ENCODE measurements at places on chromosomes 1 and 21.

GRCh38 chr1:207815913-207816291 is 64.0 kb downstream of the CD46 start:
- DNase-seq, result no peak

GRCh38 chr1:220274251-220274855 is 2.1 kb upstream of the RAB3GAP2 start:
- no peak for DNase-seq

DNA sequence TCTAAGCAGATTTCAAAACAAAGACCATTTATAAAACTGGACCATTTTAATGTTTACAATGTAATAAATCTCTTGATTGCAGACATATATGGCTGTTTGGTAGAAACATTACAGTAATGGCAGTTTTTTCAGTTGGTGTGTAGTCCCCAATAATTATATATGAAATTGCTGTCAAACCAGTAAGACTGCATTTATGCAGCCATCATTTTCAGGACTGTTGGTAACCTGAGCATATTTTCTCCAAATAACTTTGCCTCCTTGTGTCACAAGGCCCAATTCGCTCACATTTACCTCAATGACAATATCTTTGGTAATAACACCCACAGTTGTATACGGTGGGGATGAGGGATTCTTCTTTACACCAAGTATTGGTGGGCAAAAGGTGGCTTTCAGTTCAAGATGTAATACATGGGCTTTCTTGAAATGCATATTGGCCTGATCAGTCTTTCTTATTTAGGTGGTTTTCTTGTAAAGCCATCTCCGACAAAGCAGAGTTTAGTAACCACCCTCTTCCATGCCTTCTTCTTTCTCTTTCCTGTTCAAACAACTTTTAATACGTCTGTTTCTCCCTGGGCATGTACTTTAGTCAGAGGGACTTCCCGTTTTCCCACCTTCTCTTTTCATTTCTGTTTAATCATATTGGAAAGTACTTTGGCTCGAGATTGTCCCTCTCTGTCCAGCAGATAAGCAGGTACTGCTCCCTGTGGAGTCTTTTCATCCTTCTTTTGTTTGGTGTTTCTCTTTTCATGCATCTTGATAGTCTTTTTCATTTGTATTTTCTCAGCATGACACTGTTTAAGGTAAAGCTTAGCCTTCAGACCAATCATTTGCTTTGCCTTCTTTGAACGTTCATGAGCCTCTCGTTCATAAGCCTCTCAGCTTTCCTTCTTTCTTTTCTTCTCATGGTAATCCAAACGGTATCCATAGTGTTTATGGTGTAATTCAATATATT is 30.4 kb downstream of the ATP2B4 start:
- no peak for DNase-seq

- DNase-seq, result no peak
Observed at GRCh38 chr1:150881331-150882070, 5.1 kb upstream of the ARNT start.

DNA sequence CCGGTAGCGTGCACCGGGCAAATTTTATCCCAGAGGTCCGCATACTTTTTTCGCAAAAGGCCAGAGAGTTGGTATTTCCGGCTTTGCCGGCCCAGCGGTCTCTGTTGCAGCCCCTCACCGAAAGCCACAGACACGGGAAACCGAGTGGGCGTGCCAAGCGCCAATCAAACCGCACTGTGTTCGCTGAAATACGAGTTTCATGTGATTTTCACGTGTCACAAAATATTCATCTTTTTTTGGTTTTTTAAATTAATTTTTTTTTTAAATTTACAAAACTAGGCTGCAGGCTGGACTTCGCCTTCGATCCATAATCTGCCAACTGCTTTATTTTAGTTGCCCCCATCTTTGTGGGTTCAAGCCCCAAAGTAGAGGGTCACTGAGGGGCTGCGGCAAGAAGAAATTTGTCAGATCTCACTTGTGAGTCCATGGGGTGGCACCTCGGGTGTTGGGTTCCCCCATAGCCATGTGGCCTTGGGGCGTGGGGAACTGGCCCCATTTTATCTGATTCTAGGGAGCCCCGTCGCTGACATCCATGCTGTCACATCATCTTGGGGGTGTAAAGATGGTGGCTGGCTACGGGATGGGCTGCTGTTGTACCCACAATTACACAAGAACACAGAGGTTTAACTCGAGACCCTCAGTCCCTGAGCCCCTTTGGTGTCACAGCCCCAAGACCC is 20.8 kb downstream of the SLC45A1 start:
- DNase-seq, result no peak

- no peak for DNase-seq
Observed at GRCh38 chr1:42675467-42675866, 6.8 kb upstream of the YBX1 start.

- DNase-seq, result no peak
Observed at GRCh38 chr1:3011631-3012455, 9.4 kb upstream of the ACTRT2 start.

DNA sequence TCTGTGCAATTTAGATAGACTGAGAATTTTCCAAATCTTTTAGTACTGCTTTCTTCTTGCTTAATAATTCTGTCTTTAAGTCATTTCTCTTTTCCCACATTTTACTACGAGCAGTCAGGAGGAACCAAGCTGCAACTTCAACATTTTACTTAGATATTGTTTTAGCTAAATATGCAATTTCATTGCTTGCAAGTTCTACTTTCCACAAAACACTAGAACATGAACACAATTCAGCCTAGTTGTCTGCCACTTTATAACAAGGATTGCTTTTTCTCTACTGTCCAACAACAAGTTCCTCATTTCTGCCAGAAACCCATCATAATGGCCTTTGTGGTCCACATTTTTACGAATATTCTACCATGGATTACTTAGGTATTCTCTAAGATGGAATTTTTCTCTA is 36.6 kb downstream of the SORT1 start:
- no peak for DNase-seq

DNA sequence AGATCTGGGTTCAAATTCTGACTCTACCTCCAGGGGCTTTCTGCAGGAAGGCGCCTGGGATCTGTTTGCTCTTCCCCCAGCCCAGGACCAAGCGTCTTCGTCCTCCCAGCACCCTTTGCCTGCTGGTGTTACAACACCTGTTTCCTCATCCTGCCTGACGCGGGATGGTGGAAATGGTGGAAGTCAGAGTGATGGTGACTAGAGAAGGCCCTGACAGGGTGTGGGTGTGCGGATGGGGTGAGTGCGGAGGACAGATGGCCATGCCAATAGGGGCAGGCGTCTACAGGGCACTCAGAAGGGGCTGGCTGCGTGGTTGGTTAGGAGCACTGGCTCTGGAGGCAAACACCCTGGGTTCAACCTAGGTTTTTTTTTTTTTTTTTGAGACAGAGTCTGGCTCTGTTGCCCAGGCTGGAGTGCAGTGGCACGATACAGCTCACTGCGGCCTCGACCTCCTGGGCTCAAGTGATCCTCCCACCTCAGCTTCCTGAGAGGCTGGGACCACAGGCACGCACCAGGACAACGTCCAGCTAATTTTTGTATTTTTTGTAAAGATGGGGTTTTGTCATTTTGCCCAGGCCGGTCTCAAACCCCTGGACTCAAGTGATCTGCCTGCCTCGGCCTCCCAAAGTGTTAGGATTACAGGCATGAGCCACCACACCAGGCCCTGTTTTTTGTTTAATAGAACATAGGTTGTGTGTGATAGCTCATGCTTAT is 1.5 kb downstream of the THEMIS2 start:
- DNase-seq, result no peak

GRCh38 chr1:238399558-238399957 is 508.8 kb upstream of the ZP4 start:
- DNase-seq, result no peak

DNA sequence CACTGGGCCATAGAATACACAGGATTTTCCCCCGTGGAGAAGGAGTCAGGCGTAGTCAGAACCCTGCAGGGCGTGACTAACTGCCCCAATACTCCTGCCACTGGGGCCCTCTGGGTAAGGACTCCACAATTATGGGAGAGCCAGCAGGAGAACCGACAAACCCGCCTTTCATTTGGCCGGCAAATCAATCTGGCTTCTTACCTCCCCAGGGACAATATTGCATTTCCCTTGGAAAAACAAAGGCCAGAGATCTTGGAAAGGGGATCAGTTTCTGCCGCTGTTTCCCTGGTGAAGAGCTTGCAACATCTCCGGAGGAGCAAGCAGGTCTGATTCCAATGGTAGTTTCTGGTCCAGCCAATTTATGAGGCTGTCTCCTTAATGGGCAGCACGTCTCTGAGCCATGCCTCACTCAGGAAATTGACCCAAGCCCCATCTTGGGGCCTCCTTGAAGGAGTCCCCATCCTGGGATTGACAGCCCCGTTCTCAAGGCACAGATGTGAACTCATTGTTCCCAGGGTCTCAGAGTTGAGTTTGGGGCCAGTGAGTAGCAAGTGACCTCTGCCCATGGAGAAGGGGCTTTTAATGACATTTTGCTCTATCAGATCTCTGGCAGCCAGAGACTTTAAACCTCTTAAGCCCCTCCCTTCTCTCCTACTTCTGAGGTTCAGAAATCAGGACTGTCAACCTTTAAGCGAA is 4.3 kb downstream of the TRABD2B start:
- DNase-seq, result no peak

- no peak for DNase-seq
Observed at GRCh38 chr1:162422662-162423375, 10.9 kb upstream of the SH2D1B start.

- DNase-seq, result no peak
Observed at GRCh38 chr1:155969377-155969791, 9.0 kb downstream of the ARHGEF2 start.

DNA sequence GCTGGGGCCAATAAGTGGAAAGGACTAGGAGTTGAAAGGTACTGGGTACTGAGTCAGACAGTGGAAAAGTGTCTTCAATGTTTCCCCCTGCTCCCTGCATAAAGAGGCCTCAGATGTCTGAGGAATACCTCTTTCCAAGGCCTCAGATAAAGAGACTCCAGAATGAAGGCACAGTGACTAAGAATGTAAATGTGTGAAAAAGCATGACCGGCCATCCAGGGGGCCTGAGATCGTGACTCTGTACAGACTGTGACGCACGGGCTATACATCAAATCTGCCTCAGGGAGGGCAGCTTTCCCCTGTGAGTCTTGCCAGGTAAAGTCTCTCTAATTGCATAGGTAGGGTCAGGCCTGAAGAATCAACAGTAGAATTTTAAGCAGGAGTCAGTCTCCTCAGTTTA is 1690.5 kb downstream of the KCNT2 start:
- no peak for DNase-seq

- no peak for DNase-seq
Observed at GRCh38 chr21:36431252-36431651, 46.1 kb downstream of the CHAF1B start.

- no peak for DNase-seq
Observed at GRCh38 chr1:54861070-54861761, 25.8 kb downstream of the DHCR24 start.

DNA sequence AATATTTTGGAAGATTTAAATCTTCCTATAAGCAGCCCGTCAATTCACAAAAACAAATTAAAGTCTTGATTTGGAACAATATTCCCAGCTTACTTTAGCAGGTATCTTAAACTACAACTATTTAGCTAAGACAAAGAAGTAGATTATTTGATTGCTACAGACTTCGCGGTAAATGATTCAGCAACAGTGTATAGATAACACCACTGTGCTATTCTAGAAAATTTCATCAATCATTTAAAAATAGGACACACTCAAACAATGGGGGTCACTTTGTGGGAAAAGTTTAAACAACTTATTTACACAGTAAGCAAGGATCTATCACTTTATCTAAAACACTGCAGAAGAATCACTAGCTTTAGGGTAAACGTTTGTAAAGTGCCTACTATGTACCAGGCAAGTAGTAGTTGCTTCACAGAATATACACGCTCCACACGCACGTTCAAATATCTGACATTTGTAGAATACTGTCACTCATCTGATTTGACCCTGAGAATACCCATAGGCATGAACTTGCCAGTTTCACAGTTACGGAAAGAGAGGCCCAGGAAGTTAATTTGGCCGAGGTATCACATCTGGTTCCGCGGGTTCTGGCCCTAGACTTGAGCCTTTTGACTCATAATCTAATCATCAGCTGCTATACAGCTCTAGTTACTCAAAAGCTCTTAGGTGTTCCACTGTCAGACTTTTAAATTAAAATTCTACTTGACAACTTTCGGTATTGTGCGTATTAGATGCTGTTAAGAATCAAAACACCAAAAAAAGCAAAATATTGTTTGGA is 876 bp downstream of the DENND2C start:
- no peak for DNase-seq

DNA sequence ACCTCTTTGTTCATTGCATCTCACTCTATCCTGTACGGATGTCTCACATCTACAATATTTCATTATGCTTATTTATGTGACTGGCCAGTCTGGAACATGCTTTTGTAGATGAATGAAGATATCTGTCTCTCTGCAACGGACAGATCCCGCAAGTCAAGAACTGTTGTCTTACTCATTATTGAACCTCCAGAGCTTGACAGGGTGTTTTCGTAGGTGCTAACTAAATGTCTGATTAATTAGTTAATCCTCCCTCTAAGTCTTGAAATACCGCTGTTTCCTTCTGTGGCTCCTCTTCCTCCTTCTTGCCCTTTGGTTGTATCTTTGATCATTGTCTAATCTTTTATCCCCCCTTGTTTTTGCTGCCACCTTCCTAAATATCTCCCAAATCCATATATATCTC is 3.2 kb upstream of the C1orf162 start:
- DNase-seq, result no peak

GRCh38 chr1:19058476-19058797 is 102.0 kb upstream of the IFFO2 start:
- no peak for DNase-seq

- no peak for DNase-seq
Observed at GRCh38 chr1:235500971-235501540, 3.2 kb downstream of the B3GALNT2 start.

- DNase-seq, result no peak
Observed at GRCh38 chr1:19373211-19374082, 61.3 kb downstream of the SLC66A1 start.

DNA sequence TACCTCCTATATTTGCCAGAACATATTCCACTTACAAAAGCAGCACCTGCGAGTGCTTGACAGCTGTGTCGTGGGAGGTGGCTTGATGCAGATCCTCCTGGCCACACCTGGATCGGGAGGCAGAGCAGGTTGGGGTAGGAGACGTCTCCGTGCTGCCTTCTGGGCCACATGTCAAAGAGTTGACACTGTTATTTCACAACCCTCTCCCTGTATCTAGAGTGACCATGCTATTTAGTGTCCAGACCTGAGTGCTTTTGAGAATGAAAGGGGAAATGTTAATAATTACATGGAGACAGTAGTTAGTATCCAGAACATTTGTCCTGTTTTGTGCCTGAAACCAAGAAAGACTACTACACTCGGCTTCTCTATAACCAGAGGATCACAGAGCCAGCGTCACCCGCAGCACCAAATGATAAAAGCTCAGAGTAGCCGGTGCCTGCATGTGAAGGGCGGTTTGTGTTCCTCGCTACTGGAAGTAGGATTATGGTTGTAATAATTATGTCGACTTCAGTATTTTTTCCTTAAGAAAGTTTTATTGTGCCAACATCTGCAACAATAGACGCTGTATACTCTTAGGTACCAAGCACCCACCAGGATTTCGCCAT is 77.1 kb downstream of the GALNT2 start:
- DNase-seq, result no peak

Data from esophagus squamous epithelium (tissue), 5 donors.